ENCODE measurements at places on chromosomes 16 and 17.
A peak's percentile ranks its signal among the peaks of the same experiment; 100 is the strongest.

GRCh38 chr17:38598536-38598935 lies 7.2 kb downstream of the SRCIN1 start:
- peak; percentile 42 for DNase-seq

DNA sequence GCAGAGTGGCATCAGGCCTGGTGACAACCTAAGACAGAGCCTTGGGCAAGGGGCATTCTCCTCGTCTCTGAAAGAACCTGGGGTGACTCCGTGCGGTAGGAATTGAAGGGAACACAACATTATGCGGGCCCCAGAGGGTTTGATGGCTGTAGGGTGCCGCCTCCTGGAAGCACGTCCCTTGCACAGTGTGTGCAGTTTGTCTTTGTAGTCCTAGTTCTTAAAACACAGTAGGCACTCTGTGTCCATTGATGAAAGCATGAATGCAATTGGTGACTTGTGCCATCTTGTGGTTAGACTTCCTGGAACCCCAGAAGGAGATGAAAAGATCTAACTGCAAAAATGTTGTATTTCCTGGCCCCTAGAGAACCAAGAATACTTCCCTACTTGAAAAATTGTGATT lies 279.8 kb downstream of the UTP18 start:
- no peak for DNase-seq

DNA sequence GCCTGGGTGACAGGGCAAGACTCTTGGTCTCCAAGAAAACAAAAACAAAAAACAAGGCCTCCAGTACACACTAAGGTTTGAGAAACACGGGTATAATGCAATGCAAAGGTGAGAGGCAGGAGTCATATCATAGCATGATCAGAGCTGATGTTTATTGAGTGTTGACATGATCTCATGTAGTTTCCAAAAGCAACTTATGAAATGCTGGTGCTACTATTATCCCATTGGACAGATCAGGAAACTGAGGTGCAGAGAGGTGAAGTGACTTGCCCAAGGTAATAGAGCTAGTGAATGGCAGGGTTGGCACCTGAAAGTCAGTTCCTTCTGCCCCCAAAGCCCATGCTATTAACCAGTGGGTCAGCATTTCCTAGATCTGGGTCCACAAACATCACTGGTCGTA lies 3.1 kb upstream of the NPIPB7 start:
- no peak for DNase-seq

DNA sequence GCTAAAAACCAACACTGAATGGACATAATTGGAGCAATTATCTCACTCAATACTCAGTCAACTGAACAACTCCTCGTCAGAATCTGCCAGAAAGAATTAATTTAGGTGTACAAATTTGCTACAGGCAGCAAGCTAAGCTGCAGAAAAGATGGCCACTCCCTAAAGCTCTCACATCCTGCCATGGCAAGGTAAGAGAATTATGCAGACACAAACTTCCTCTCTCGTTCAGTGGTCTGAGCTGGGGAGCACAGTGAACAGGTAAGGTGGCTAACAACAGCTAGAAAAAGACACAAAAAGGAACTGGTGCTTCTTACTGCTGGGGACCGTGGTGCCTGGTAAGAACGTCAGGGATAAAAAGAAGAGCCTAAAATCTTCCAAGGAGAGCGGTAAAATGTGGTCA lies 74.9 kb upstream of the BCAR1 start:
- no peak for DNase-seq

DNA sequence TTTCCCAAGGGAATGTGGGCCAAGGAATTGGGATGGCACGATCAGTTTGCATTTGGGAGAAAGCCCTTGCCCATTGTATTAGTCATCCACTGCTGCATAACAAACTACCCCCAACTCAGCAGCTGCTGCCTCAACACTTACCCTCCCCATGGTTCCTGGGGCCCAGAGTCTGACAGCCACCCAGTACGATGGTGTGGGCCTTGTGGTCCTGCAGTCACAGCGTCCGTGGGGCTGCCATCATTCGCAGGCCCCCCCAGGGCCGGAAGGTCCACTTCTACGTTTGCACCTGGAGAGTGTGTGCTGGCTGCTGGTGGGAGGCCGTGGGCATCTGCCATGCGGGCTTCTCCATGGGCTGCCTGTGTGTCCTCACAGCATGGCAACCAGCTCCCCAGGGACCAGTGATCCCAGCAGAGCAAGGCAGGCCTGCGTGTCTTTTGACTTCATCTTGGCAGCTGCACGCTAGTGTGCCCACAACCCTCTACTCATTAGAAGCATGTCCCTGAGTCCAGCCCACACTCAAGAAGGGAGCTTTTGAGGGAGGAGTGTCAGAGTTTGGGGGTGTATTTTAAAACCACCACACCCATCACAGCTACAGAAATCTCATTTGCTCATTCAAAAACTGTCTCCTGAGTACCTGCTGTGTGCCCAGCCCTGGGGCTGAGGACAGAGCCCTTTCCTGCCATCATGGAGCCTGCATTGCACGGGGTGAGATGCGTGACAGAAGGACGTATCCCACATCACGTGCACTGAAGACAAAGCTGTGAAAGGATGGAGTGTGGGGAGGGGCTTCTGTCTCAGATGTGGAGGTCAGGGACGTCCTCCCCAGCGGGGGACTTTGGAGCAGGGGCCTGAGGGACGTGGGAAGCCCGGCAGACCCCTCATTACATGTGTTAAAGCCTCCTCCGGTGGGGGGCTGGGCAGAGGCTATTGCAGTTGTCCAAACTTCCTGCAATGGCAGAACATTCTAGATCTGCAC lies 185.0 kb upstream of the ZNF469 start:
- no peak for DNase-seq

- DNase-seq: no peak
These were observed 35.7 kb downstream of the CYTH1 start for GRCh38 chr17:78746263-78746948.

- DNase-seq: peak; percentile 76
These were observed 3.4 kb downstream of the NOD2 start for GRCh38 chr16:50696575-50697420.

DNA sequence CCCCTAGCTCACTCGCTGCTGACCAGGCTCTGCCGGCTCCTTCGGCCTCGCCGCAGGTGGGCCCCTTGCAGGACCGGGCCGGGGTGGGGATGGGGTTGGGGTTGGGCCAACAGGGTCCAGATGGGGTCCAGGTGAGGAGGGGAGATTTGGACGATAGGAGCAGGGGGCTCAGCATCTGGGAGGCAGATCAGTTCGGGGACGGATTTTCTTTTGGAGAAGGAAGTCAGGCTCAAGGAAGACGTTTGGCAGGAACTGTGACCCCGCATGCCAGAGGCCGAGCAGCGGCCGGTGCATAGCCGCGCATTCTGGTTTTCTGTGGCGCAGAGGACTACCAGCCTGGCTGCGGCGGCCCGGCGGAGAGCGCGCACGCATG lies 845 bp upstream of the ALDOA start:
- no peak for DNase-seq

DNA sequence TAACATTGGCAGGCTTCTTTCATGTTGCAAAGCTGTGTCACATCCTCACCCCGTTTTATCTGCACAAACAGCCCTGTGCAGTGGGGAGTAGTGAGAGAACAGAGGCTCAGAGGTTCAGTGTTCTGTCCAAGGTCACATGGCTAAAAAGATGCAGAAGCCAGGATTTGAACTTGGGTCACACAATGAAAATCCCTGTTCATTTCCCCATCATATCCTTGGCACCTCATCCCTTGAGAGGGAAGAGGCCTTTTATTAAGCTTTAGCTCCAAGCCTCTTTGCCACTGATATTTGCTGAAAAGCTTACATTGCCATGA lies 106.6 kb downstream of the AMFR start:
- DNase-seq: no peak

- DNase-seq: no peak
These were observed 24.6 kb upstream of the KCNJ12 start for GRCh38 chr17:21351366-21352065.

DNA sequence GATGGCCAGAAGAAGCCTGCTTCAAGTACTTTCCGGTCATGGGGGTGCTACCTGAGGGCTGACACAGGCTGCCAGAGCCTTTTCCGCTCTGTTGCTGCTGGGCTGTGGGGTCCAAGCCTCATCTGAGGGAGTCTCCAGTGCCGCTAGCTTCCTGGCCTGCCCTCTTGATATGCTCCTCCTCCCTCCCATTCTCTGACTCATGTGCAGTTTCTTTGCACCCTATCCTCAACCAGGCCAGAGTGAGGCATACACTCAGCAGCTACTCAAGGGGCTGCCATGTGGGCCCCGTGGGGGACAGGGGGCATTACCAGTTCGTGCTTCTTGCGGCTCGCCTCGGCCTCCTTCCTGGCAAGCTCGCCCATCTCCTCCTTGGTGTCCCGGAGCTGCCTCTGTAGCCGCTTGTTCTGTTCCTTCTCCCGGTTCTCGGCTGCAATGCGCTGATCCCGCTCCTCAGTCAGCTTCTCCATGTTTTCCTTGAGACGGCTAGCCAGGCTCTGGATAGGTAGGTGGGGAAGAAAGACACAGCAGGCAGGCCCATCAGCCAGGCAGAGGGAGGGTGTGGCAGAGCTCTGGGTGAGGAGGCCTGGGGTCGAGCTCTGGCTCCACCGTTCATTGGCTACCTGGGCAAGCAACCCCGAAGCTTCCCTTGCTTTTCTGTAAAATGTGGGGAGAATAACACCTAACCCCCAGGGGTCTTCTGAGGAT lies 43.8 kb downstream of the PIPOX start:
- no peak for DNase-seq

All from stimulated activated CD8-positive, alpha-beta memory T cell treated with anti-CD3 and anti-CD28 coated beads, Interleukin-4, amount 100 ng/mL, for 48 hours (primary cell).